ENCODE measurements at places on chromosomes 6 and 20.
A peak's percentile ranks its signal among the peaks of the same experiment; 100 is the strongest.

DNA sequence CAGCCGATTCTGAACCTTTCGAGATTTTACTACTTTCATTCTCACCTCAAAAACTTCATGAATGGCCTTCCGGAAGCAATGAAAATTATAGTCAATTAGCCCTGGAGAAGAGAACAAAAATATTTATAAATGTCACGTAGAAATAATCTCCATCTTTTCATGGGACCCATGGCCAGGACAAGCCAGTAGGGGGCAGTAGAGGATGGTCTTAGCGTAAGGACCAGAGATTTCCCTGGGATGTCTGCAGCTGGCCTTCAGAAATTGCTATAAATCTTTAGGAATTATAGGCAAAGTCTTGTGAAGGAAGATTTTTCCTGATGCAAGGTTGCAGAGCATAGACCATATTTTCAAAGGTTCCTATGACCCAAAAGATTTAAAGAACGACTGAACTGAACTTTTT is 15.6 kb upstream of the UBE2J1 start:
- DNase-seq: peak; percentile 14

- no peak for DNase-seq
Measured at GRCh38 chr6:107786179-107786578, 37.9 kb downstream of the SCML4 start.

- no peak for DNase-seq
Measured at GRCh38 chr6:168035661-168036545, 38.4 kb downstream of the KIF25 start.

GRCh38 chr6:138013959-138014358 is 93.3 kb downstream of the PERP start:
- no peak for DNase-seq

DNA sequence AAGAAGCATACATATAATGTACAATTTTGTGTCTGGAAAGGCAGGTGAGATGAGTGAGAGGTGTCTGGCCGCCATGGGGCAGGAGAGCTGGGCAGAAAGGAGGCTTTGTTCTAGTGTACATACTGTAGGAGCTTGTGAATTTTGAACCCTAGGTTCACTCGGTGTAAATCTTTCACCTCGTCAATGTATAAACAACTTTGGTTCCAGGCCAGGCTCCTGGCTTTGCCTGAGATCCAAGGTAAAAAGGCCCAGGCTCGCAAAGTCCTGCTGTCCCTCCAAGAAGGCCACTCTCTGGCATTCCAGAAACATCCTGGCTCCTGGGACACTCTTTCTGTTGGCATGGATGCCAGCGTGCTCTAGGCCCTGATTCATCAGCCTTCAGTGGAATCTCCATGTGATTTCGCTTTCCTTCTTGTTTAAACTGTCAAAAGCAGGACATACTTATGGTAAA is 7.1 kb upstream of the SLC22A7 start:
- no peak for DNase-seq

GRCh38 chr6:68313911-68314310 is 321.2 kb upstream of the ADGRB3 start:
- DNase-seq: no peak

- DNase-seq: no peak
Measured at GRCh38 chr20:17172836-17173516, 53.9 kb upstream of the PCSK2 start.

- DNase-seq: no peak
Measured at GRCh38 chr6:129022011-129022553, 139.1 kb downstream of the LAMA2 start.

- DNase-seq: no peak
Measured at GRCh38 chr20:61166324-61166723, 85.7 kb upstream of the CDH4 start.

GRCh38 chr6:26195376-26195923 is 108.2 kb downstream of the HFE start:
- DNase-seq: peak; percentile 65

DNA sequence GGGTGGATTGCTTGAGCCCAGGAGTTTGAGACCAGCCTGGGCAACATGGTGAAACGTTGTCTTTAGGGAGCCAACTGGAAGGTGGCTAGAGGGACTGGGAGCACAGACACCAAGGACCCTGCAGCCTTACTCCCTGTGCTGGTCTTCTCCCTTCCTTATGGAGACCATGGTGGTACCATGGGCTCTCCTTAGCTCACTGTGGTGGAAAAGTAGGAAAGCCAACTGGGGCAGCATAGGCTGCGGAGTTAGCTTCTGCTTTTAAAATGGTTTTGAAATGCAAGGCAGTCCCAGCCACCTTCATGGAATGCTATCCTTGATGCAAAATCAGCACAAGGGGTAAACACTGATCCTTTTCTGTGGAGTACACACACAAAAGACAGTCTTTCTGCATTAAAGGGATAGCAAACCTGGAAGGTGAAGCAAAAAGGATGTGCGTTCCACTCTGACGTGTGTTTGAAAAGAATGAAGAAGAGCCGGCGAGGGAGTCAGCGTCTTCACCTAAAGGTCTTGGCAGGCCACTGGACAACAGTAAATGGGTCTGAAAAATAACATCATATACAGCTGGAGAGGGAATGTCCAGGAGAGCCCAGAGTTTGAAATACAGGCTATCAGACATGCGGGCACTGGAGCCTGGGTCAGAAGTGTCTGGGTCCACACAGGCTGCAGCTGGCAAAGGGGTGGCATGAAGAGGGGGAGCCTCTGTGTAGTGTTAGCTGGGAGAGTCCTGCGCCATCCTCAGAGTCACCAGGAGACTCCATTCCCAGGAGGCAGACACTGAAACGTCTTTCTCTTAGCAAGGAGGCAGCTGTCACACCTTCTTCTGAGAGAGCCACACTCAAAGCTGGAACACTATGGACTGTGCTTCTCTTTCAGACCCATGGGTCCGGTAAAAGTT is 58.5 kb downstream of the GPR6 start:
- DNase-seq: no peak

GRCh38 chr6:33830635-33831240 is 26.9 kb upstream of the MLN start:
- no peak for DNase-seq

GRCh38 chr6:30686009-30686907 is at the start of gene PPP1R18:
Gene PPP1R18 (minus strand): TSS chr6:30686645. CDS start chr6:30686018, 627 bp downstream.
- peak; percentile 74 for DNase-seq

DNA sequence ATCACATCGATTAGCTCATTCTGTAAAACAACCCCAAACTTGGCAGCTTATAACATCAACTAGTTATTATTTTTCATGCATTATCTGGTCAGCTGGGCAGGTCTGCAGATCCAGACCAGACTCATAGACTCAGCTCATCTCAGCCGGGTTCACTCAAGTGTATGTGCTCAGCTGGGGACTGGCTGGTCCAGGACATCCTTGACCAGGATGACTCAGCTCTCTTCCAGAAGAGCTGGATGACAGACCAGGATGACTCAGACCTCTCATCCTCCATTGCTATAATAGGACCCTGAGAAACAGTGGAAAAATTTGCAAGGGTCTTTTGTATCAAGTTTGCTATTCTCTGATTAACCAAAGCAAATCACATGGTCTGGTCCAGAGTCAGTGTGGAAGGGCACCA is 312.5 kb upstream of the PLCB4 start:
- DNase-seq: no peak

- no peak for DNase-seq
Measured at GRCh38 chr6:49919261-49919660, 44.7 kb downstream of the DEFB114 start.
